ENCODE measurements at places on chromosomes 11 and 22. TPM values are rescaled to one million over a fixed set of nuclear protein-coding genes. Genes with fewer than 3 reads are reported as not detected.

GRCh38 chr11:47355283-47356128 lies 3.0 kb upstream of the MYBPC3 start:
- no peak overlapping the region for H3K4me3 ChIP-seq
- no peaks in the 10 kb centered on the region for H3K27me3 ChIP-seq
- peak; percentile 100 for DNase-seq
- no peaks in the 10 kb centered on the region for H3K36me3 ChIP-seq
- H3K4me1 ChIP-seq = peaks cover 6% of the 10 kb centered on the region

- no peak for DNase-seq
- H3K27ac ChIP-seq = no peak overlapping the region
- H3K27me3 ChIP-seq = no peaks in the 10 kb centered on the region
- H3K4me1 ChIP-seq = no peaks in the 10 kb centered on the region
Observed at GRCh38 chr11:69499186-69499917, 17.9 kb downstream of the LINC01488 start.

DNA sequence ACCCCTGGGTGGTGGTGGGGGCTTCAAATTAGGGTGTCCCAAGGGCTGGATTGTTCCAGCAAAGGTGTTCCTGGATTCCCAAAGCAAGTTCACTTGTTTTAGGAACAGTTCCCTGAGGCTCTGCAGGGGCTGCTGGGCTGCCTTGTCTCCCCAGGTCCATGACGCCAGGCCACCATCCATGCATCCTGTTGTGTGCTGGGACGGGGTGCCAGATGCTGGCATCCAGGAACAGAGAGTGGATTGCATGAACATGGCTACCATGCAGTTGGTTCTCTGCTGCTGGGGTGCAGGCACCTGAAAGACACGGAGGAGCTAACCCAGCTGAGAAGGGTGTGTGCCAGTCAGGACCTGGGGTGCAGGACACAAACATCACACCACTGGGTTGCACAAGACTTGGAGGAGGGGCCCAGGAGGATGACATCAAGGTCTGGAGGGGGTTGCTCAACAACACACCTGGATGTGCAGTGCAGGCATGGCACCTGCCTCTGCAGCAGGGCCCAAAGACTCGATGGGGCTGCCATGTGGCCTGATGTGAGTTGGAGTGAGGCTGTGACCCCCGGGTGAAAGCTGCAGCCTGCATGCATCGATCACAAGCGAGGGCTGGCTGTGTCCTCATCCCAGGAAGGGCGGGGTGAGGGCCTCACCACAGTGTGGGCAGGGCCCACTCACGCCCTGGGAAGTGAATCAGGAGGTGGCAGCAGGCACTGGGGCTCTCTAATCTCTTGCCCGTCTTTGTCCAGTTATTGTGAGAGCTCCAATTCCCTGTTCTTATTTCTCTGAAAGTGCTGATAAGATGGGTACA lies 74.0 kb upstream of the CLDN5 start:
- H3K27me3 ChIP-seq = no peaks in the 10 kb centered on the region
- H3K36me3 ChIP-seq = no peaks in the 10 kb centered on the region
- H3K4me3 ChIP-seq = no peak overlapping the region
- no peak overlapping the region for H3K27ac ChIP-seq

- H3K4me3 ChIP-seq = no peak overlapping the region
- H3K4me1 ChIP-seq = peaks cover 9% of the 10 kb centered on the region
- H3K27me3 ChIP-seq = no peaks in the 10 kb centered on the region
- H3K36me3 ChIP-seq = no peaks in the 10 kb centered on the region
Observed at GRCh38 chr11:126511475-126512115, 156.1 kb downstream of the ST3GAL4 start.

DNA sequence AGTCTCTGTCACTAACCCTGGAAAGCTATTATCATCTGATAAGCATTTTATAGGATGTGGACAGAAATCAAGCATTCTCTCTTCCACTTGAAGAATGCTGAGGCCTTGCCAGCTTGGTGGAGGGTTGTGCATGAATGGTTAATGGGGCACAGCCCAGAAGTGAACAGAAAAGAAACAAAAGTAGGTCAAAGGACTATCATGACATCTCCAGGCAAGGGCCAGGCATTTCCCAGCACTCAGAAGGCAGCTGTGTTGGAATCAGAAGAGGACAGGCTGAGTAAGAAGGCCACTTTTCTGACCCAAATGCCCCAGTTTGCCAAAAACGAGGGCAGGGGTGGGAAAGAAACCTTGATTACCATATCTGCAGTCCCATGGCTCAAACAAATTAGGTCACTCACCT lies 12.4 kb downstream of the TENM4 start:
- H3K27me3 ChIP-seq = no peaks in the 10 kb centered on the region
- H3K27ac ChIP-seq = no peak overlapping the region
- H3K4me1 ChIP-seq = peaks cover 14% of the 10 kb centered on the region
- DNase-seq = no peak
- H3K36me3 ChIP-seq = peaks cover 11% of the 10 kb centered on the region

DNA sequence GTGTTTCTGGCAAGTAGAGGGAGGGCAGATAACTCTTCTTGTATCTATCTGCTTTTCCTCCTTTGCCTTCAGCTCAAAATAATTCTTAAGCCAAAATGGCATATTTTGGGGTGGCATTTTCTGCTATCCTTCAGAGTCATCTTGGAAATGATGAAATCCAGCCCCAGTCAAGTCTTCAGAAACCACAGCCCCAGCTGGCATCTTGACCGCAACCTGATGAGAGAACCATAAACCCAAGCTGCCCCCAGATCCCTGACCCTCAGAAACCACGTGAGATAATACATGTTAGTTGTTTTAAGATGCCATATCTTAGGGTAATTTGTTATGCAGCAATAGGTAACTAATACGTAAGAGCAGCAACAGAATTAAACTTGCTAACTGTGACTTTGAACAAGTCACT lies 15.1 kb upstream of the PAMR1 start:
- DNase-seq = no peak
- H3K36me3 ChIP-seq = no peaks in the 10 kb centered on the region
- no peak overlapping the region for H3K27ac ChIP-seq
- H3K27me3 ChIP-seq = no peaks in the 10 kb centered on the region
- no peak overlapping the region for H3K4me3 ChIP-seq
- peaks cover 23% of the 10 kb centered on the region for H3K4me1 ChIP-seq

DNA sequence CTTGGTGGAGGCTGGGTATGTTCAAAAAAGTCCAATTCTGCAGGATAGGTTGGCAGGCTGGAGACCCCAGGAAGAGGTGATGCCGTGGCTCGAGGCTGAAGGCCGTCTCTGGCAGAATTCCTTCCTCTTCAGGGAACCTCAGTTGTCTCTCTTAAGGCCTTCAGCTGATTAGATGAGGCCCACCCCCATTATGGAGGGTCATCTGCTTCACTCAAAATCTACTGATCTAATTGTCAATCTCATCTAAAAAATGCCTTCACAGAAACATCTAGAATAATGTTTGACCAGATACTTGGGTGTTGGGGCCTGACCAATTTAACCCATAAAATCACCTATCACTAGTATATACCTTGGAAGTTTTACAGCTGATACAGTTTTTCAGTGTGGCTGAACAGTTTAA lies 27.4 kb upstream of the GSTP1 start:
- no peaks in the 10 kb centered on the region for H3K4me1 ChIP-seq
- no peaks in the 10 kb centered on the region for H3K27me3 ChIP-seq
- H3K27ac ChIP-seq = no peak overlapping the region
- H3K4me3 ChIP-seq = no peak overlapping the region
- DNase-seq = no peak
- H3K36me3 ChIP-seq = no peaks in the 10 kb centered on the region

- no peaks in the 10 kb centered on the region for H3K4me1 ChIP-seq
- no peaks in the 10 kb centered on the region for H3K27me3 ChIP-seq
- no peak overlapping the region for H3K4me3 ChIP-seq
- no peak overlapping the region for H3K27ac ChIP-seq
Observed at GRCh38 chr11:111259896-111260295, 14.4 kb downstream of the POU2AF2 start.

GRCh38 chr22:42958937-42959336 lies 56.0 kb downstream of the PACSIN2 start:
- DNase-seq = peak; percentile 10
- H3K36me3 ChIP-seq = peaks cover 37% of the 10 kb centered on the region
- H3K27ac ChIP-seq = no peak overlapping the region

DNA sequence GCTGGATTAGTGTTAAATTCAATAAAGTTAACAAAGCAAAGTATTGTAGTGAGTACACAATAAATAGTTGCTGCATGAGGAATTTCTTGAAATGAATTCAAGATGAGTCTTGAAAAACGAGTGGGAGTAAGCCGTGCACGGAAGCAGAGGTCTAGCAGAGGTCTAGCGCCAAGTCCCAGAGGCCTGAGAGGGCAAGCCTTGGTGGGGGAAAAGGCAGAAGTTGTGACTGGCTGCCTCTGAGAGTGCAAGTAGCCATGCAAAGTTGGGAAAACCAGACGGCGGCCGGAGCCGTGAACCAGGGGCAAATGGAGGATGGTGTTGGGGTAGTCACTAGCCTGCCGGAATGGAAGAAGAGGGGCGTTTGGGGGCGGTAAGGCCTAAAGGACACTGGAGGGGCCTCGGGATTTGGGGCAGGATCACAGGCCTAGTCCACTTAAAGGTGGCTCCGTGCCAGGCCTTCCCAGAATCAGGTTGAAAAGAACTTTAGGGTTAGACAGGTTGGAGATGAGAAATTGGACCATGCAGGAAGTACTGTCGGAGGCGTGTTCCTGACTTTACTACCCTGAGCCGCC lies 379 bp upstream of the SLC3A2 start:
- DNase-seq = no peak
- peaks cover 61% of the 10 kb centered on the region for H3K36me3 ChIP-seq
- H3K27me3 ChIP-seq = no peaks in the 10 kb centered on the region
- peaks cover 13% of the 10 kb centered on the region for H3K4me1 ChIP-seq

DNA sequence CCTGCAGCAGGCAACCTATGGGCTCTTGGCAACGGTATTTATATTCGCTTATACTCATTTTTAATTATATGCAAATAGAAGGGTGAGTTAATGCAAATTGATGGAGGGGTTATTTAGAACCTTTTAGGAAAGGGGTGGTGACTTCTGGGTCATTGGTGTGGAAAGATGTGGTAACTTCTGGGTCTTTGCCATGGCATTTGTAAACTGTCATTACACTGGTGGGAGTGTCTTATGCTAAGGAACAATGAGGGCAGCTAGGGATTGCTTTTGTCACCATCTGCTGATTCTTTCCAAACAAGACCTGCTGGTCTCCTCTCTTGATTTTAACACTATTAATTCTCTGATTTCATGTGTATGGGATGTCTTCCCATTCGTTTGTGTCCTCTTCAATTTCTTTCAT lies 11.7 kb upstream of the KAT5 start:
- H3K36me3 ChIP-seq = no peaks in the 10 kb centered on the region
- peaks cover 16% of the 10 kb centered on the region for H3K27me3 ChIP-seq
- H3K4me1 ChIP-seq = no peaks in the 10 kb centered on the region
- no peak overlapping the region for H3K27ac ChIP-seq
- H3K4me3 ChIP-seq = no peak overlapping the region

- H3K27me3 ChIP-seq = no peaks in the 10 kb centered on the region
- H3K4me1 ChIP-seq = no peaks in the 10 kb centered on the region
- no peak for DNase-seq
- H3K36me3 ChIP-seq = peaks cover 7% of the 10 kb centered on the region
Observed at GRCh38 chr11:77316733-77317342, 15.4 kb upstream of the GDPD4 start.

GRCh38 chr11:2166091-2166851 lies 5.3 kb upstream of the INS start:
- H3K4me1 ChIP-seq = no peaks in the 10 kb centered on the region
- DNase-seq = peak; percentile 86
- H3K27me3 ChIP-seq = no peaks in the 10 kb centered on the region
- H3K36me3 ChIP-seq = no peaks in the 10 kb centered on the region

DNA sequence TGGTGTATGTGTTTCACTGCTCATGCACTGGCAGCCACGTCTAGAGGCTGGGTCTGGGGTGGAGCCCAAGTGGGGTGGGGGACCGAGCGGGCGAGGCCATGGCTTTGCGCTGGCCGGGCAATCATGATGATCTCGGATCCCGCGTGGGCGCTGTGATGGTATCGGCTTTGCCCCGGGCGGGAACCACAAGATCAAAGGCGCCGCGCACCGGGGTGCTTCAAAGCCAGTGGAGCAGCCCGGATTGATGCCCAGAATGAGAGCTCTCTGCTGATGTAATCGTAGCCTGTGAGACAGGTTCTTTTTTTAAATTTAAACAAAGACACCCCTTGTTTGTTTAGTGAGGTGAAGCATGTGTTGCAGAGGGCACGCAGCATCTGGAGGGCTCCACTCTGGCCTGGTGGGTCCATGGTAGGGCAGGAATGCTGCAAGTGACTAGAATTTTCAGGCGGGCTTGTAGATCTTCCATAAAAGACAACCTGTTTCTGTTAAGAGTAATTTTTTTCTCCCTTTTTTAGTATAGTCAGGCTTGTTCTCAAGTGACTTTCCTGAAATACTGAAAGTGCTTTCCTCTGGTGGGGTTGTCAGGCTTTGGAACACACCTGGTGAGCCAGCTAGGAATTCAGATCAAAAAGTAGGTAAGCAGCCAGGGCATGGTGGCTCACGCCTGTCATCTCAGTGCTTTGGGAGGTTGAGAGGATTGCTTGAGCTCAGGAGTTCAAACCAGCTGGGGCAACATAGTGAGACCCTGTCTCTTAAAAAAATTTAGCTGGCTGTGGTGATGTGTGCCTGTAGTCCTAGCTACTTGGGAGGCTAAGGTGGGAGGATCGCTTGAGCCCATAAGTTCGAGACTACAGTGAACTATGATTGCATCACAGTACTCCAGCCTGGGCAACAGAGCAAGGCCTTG lies 40.7 kb downstream of the ZNRF3 start:
- no peaks in the 10 kb centered on the region for H3K27me3 ChIP-seq
- DNase-seq = no peak
- H3K36me3 ChIP-seq = no peaks in the 10 kb centered on the region
- H3K27ac ChIP-seq = peak overlapping the region; percentile 62

GRCh38 chr11:66160709-66161108 lies 90.6 kb downstream of the PACS1 start:
- no peaks in the 10 kb centered on the region for H3K4me1 ChIP-seq
- H3K27me3 ChIP-seq = no peaks in the 10 kb centered on the region
- no peak for DNase-seq
- no peak overlapping the region for H3K27ac ChIP-seq

- peaks cover 4% of the 10 kb centered on the region for H3K4me1 ChIP-seq
- peak; percentile 48 for DNase-seq
- no peak overlapping the region for H3K4me3 ChIP-seq
Observed at GRCh38 chr11:75946531-75947530, 131.8 kb downstream of the UVRAG start.

- DNase-seq = no peak
- H3K27me3 ChIP-seq = no peaks in the 10 kb centered on the region
- no peaks in the 10 kb centered on the region for H3K36me3 ChIP-seq
- no peak overlapping the region for H3K27ac ChIP-seq
Observed at GRCh38 chr11:59706518-59707285, 6.9 kb downstream of the OR10V1 start.

GRCh38 chr11:117876059-117876340 lies 458 bp downstream of the FXYD6 start:
- peak overlapping the region; percentile 89 for H3K4me3 ChIP-seq
- DNase-seq = no peak
- H3K27me3 ChIP-seq = peaks cover 4% of the 10 kb centered on the region
- H3K27ac ChIP-seq = peak overlapping the region; percentile 69

HBG2 gene
- total RNA-seq = not detected

NLRP6 gene
- not detected for total RNA-seq

HEPN1 gene
- total RNA-seq = not detected

CHRM1 gene
- total RNA-seq = not detected

TREH gene
- total RNA-seq = not detected

HORMAD2 gene
- total RNA-seq = not detected
